Liver (tissue), 10 donors: ENCODE measurements at places on chromosomes 3 and 15. TPM values are rescaled to one million over a fixed set of nuclear protein-coding genes. Genes with fewer than 3 reads are reported as not detected.
A peak's percentile ranks its signal among the peaks of the same experiment; 100 is the strongest.

- DNase-seq = no peak
- H3K27ac ChIP-seq = no peak overlapping the region
- no peaks in the 10 kb centered on the region for H3K4me1 ChIP-seq
- H3K36me3 ChIP-seq = no peaks in the 10 kb centered on the region
- H3K27me3 ChIP-seq = no peaks in the 10 kb centered on the region
- no peak overlapping the region for H3K4me3 ChIP-seq
Measured at GRCh38 chr3:29239376-29239775, 41.5 kb upstream of the RBMS3 start.

The DPPA4 gene
- 0.25 TPM for total RNA-seq

DNA sequence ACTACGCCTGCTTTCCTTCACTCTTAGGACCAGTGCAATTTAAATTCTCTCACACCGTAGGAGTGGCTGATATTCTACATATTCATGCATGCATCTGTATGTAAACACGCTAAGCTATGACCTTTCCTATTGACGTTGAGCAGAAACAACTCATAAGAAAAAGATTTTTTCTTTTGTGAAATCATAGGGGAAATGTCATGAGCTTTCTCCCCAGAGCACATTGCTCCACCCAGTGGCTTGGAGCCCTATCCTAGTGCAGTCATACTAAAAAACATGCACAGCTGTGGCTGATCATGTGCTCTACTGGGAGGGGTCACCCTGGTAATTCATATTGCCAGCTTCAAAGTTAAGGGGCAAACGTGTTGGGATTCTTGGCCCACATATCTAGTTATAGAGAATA lies 1.8 kb upstream of the MESD start:
- DNase-seq = no peak
- no peak overlapping the region for H3K4me3 ChIP-seq
- H3K36me3 ChIP-seq = peaks cover 2% of the 10 kb centered on the region

- H3K36me3 ChIP-seq = no peaks in the 10 kb centered on the region
- H3K4me3 ChIP-seq = no peak overlapping the region
- no peaks in the 10 kb centered on the region for H3K27me3 ChIP-seq
- no peak for DNase-seq
- H3K27ac ChIP-seq = no peak overlapping the region
Measured at GRCh38 chr3:61093364-61093763, 157.9 kb downstream of the FHIT start.

GRCh38 chr3:37861620-37862041 lies at the start of gene CTDSPL:
CTDSPL (plus strand) TSS chr3:37861880; CDS start chr3:37862200, 320 bp downstream.
- H3K4me3 ChIP-seq = peak within 1 kb of the TSS; percentile 85
- peak; percentile 65 for DNase-seq
- H3K36me3 ChIP-seq = no peaks in the 10 kb centered on the region

GRCh38 chr15:36605604-36606263 lies 26.3 kb downstream of the CDIN1 start:
- no peak overlapping the region for H3K4me3 ChIP-seq
- no peaks in the 10 kb centered on the region for H3K36me3 ChIP-seq
- no peak for DNase-seq
- no peaks in the 10 kb centered on the region for H3K27me3 ChIP-seq
- no peaks in the 10 kb centered on the region for H3K4me1 ChIP-seq

GRCh38 chr3:159804726-159805410 lies 183.8 kb upstream of the IL12A start:
- no peaks in the 10 kb centered on the region for H3K27me3 ChIP-seq
- no peak overlapping the region for H3K27ac ChIP-seq
- H3K4me1 ChIP-seq = no peaks in the 10 kb centered on the region

DNA sequence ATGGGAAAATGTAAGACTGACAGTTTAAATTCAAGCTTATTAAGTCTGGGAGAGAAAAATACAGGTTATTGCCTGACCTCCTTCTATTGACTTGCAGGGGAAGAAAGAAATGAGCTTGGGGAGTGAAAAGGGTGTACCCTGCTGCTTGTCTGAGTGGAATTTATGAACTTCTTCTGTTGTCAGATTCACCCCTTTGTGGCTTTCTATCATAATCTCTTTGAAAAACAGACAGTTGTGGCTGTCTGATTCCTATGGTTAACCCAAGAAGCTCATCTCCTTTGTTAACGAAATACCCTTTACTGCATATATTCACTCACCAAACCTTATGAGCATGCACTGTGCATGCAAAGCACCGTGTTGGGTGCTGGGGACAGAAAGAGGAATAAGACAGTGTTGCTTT lies 22.5 kb downstream of the GPD1L start:
- DNase-seq = no peak
- no peaks in the 10 kb centered on the region for H3K27me3 ChIP-seq
- H3K4me3 ChIP-seq = no peak overlapping the region
- no peaks in the 10 kb centered on the region for H3K4me1 ChIP-seq
- no peak overlapping the region for H3K27ac ChIP-seq
- no peaks in the 10 kb centered on the region for H3K36me3 ChIP-seq

DNA sequence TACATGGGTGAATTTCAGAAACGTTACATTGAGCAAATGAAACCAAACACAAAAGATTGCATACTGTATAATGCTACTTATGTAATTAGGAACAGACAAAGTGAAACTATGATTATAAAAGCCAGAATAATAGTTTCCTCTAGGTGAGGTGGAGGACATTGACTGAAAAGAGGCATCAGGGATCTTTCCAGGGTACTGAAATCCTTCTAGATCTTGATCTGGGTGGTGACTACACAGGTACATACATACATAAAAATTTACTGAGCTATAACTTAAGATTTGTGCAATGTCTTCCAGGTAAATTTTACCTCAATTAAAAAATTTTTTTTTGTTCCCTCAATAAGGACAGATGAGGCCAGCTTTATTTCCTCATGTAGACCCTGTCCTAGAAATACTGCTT lies 665.6 kb upstream of the UBE2E2 start:
- H3K36me3 ChIP-seq = no peaks in the 10 kb centered on the region
- H3K27me3 ChIP-seq = no peaks in the 10 kb centered on the region
- no peak for DNase-seq
- no peaks in the 10 kb centered on the region for H3K4me1 ChIP-seq
- H3K27ac ChIP-seq = no peak overlapping the region

DNA sequence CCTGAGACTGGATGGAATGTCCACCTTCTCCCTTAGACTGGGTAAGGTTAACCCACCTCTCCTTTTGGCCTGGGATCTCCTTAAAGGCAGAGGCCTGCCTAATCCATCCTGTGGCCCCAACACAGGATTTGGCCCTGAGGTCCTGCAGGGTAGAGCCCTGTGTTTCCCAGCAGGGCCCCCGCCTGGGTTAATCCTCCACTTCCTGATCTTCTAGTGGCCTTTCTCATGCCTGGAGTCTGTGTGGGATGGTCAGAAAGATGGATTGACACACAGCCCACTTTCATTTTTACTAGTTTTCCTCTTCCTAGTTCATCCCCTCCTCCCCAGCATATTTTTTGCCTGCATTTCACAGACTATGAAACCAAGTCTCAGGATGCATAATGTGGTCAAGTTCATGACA lies 48.9 kb upstream of the SLC6A6 start:
- peaks cover 2% of the 10 kb centered on the region for H3K27me3 ChIP-seq
- no peaks in the 10 kb centered on the region for H3K36me3 ChIP-seq
- DNase-seq = no peak
- H3K4me1 ChIP-seq = no peaks in the 10 kb centered on the region

The TTC21A gene
- total RNA-seq = 0.28 TPM

- no peaks in the 10 kb centered on the region for H3K4me1 ChIP-seq
- H3K27ac ChIP-seq = no peak overlapping the region
- no peak overlapping the region for H3K4me3 ChIP-seq
- DNase-seq = no peak
- H3K36me3 ChIP-seq = no peaks in the 10 kb centered on the region
- H3K27me3 ChIP-seq = no peaks in the 10 kb centered on the region
Measured at GRCh38 chr3:170752571-170753155, 117.3 kb downstream of the RPL22L1 start.

- no peak for DNase-seq
- no peaks in the 10 kb centered on the region for H3K4me1 ChIP-seq
- H3K27ac ChIP-seq = no peak overlapping the region
- no peaks in the 10 kb centered on the region for H3K27me3 ChIP-seq
- no peak overlapping the region for H3K4me3 ChIP-seq
Measured at GRCh38 chr3:145170121-145170520, 990.9 kb downstream of the PLOD2 start.

The GOLGA8O gene
- 4.4 TPM for total RNA-seq

The BNC1 gene
- 0.14 TPM for total RNA-seq
